HepG2 (cell line): ENCODE measurements at places on chromosomes 5 and 9. TPM values are rescaled to one million over a fixed set of nuclear protein-coding genes. Genes with fewer than 3 reads are reported as not detected.

DNA sequence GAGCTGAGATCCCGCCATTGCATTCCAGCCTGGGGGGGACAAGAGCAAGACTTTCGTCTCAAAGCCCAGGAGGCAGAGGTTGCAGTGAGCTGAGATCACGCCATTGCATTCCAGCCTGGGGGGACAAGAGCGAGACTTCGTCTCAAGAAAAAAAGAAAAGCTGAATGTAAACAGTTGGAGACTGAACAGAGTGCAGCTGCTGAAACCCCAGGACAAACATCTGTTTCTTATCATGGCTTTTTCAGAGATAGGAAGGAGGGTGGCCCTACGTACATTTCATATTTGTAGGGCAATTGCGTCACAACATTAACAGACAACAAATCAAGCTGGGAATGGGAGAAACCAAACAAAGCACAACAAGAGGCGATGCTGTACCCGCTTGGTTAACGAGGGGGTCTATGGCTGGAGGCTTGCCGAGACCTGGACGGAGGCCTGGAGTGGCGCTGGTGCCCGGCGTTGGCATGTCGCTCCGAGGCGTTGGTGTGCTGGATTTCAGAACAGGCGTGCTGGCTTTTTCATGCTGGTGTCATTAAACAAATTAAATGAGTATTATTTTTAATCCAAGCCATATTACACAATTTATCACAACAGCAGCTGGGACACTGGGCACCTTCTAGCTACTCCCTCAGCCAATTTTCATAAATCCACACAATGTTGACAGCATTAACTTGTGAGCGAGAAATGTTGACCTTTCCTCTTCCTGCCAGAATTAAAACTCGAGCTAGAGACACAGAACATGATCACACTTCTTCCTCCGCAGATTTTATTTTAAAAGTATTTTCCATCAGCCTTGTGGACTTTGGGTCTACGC is 76.1 kb downstream of the TLE1 start:
- no peak for DNase-seq
- no peaks in the 10 kb centered on the region for H3K27me3 ChIP-seq
- H3K27ac ChIP-seq, result no peak overlapping the region
- no peak overlapping the region for H3K4me3 ChIP-seq
- peaks cover 70% of the 10 kb centered on the region for H3K36me3 ChIP-seq
- peaks cover 63% of the 10 kb centered on the region for H3K4me1 ChIP-seq

GRCh38 chr9:124054582-124055227 is 43.1 kb downstream of the LHX2 start:
- no peak overlapping the region for H3K27ac ChIP-seq
- no peak overlapping the region for H3K4me3 ChIP-seq
- peaks cover 17% of the 10 kb centered on the region; the same call in 2 of the 3 replicates for H3K27me3 ChIP-seq
- no peaks in the 10 kb centered on the region for H3K4me1 ChIP-seq
- H3K36me3 ChIP-seq, result no peaks in the 10 kb centered on the region
- DNase-seq, result peak; percentile 26

- peaks cover 13% of the 10 kb centered on the region for H3K4me1 ChIP-seq
- no peak for DNase-seq
- no peak overlapping the region for H3K4me3 ChIP-seq
- H3K27me3 ChIP-seq, result no peaks in the 10 kb centered on the region
Measured at GRCh38 chr5:176956756-176957155, 49.8 kb downstream of the UIMC1 start.

DNA sequence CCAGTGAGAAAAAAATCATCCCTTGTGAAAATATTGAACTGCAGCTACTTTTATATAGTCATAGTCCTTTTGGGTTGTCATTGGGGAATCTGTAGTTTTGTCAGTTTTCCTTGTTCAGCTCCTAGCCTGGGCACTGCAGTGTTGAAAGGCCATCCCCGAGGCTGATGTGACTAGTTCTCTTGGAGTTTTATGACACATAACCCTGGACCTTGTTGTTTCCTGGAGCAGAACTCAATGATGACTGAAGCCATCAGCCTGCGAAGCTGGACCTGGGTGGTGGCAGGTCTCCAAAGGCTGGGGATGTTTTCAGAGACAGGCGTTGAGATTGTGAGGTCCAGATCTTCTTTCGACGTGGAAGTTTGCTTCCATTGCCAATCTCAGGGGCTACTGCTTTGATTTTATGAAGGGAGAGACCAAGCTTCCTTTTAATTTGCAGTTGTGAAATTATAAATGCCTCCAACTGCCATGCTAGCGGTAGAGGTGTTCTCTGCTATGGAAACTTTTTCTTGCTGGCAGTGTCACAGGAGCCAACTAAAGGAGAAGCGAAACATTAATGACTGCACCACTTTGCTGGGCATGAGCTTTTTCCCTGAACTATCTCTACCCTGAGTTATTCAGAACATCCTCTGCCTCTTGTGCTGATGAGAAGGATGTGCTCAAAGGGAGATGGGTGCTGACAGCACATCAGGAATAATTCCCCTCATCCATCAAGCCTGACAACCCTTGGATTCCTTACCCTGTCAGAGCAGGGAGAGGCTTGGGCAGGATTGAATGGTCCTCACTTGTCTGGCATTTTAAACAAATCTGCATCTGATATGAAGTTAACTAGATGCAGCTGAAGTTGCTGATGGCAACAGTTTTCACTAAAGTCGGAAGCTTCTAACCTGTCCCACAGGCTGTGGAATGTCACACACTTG is 209.6 kb downstream of the MAST4 start:
- no peak for DNase-seq
- no peaks in the 10 kb centered on the region for H3K36me3 ChIP-seq
- no peak overlapping the region for H3K4me3 ChIP-seq
- H3K4me1 ChIP-seq, result no peaks in the 10 kb centered on the region

DNA sequence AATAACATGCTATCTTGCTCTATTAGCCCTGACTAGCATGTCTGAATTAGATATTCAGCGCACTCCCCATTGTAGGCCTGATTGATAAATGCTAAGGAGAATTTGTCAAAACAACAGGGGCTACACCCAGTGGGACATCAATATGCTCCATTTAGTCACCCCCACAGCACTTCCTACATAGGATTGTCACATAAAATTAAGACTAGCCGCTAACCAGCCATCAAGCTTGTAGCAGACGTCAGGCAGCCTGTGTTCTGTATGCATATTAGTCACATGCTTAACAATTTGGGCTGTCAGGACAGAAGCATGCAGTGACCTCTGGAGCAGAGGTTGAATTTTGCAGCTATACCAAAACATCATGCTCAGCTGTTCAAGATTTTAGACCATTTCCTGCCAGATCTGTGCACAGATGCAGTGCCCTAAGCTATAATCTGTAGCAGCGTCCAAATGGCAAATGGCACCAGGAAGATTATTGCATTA is 197.4 kb upstream of the ISL1 start:
- DNase-seq, result no peak
- H3K4me1 ChIP-seq, result no peaks in the 10 kb centered on the region
- no peak overlapping the region for H3K4me3 ChIP-seq
- H3K36me3 ChIP-seq, result no peaks in the 10 kb centered on the region
- H3K27ac ChIP-seq, result no peak overlapping the region
- H3K27me3 ChIP-seq, result no peaks in the 10 kb centered on the region

- no peak overlapping the region for H3K4me3 ChIP-seq
- no peak overlapping the region for H3K27ac ChIP-seq
- H3K27me3 ChIP-seq, result no peaks in the 10 kb centered on the region
- H3K4me1 ChIP-seq, result no peaks in the 10 kb centered on the region
Measured at GRCh38 chr5:11139217-11139865, 378.3 kb upstream of the DAP start.

DNA sequence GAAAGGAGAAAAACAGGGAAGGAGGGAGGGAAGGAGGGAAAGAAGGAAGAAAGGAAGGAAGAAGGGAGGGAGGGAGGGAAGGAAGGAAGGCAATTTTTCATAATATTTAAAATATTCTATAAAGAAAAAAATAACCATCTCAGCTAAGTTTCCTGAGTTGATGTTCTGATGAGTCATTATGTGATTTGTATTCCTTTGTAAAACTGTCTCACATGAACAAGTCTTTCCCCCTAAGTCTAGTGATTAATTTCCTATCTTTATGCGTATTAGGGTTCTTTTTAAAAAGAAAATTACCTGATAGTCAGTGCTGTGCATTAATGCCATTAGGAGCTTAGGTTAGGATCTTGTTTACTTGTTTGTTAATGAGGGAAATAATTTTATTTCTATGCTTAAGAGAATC is 94.1 kb downstream of the RASEF start:
- H3K4me1 ChIP-seq, result no peaks in the 10 kb centered on the region
- H3K4me3 ChIP-seq, result no peak overlapping the region
- no peaks in the 10 kb centered on the region for H3K36me3 ChIP-seq
- H3K27me3 ChIP-seq, result no peaks in the 10 kb centered on the region
- DNase-seq, result no peak

GRCh38 chr5:145978708-145979107 is 42.3 kb downstream of the SH3RF2 start:
- H3K4me3 ChIP-seq, result peak overlapping the region; percentile 29; the same call in 1 of the 2 replicates
- H3K4me1 ChIP-seq, result peaks cover 92% of the 10 kb centered on the region
- no peaks in the 10 kb centered on the region for H3K36me3 ChIP-seq
- DNase-seq, result no peak

GRCh38 chr5:10503997-10504793 is 59.7 kb upstream of the ANKRD33B start:
- peaks cover 17% of the 10 kb centered on the region for H3K4me1 ChIP-seq
- no peak overlapping the region for H3K4me3 ChIP-seq
- DNase-seq, result peak; percentile 41

GRCh38 chr5:167898361-167899042 is 392.9 kb upstream of the WWC1 start:
- H3K36me3 ChIP-seq, result no peaks in the 10 kb centered on the region
- no peak overlapping the region for H3K4me3 ChIP-seq
- H3K27me3 ChIP-seq, result no peaks in the 10 kb centered on the region

DNA sequence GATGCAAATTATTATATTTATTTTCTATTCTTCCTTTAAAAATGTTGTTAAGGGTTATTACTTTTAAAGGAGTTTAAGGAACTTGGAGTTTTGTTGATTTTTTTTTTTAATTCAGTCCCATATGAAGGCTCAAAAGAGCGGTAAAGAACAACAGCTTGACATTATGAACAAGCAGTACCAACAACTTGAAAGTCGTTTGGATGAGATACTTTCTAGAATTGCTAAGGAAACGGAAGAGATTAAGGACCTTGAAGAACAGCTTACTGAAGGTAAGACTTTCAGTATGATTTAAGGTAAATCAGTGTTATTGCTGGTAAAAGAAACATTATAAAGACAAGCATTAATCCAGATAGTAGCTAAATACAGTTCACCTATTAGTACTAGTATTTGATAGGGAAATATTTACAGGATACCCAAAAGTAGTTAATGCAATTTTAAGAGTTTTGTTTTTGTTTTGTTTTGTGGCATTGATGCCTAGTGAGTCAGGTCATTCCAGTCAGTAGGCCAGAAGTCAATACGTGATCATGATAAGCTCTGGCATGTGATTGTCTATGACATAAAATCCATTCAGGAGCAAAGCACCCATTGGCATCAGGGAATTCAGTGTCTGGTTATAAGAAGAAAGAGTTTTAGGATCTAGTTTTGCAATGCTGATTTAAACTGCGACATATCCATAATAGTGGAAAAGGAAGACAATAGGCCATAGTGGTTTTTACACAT is 49.2 kb downstream of the CNTRL start:
- no peaks in the 10 kb centered on the region for H3K27me3 ChIP-seq
- H3K27ac ChIP-seq, result no peak overlapping the region
- H3K4me1 ChIP-seq, result peaks cover 11% of the 10 kb centered on the region
- no peak overlapping the region for H3K4me3 ChIP-seq
- no peak for DNase-seq

DNA sequence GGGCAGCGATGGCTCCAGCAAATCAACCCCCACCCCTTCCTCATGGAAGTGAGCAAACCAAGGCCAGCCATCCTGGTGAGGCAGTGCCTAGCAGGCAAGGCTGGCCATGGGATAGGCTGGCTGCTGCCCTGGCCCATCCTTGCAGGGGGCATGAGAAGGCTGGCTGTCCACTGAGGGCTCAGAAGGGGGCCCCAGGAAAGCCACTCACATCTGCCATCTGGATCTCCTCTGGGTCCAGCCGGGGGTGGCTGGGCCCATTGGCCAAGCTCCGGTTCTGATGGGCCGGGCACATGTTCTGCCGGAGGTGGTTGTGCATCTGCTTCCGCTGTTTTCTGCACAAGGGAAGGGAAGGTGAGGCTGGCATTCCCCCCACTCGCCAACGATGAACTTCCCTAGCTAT is 57.1 kb downstream of the PSD2 start:
- H3K4me1 ChIP-seq, result no peaks in the 10 kb centered on the region
- H3K27me3 ChIP-seq, result peaks cover 2% of the 10 kb centered on the region; the same call in 1 of the 2 replicates
- no peak for DNase-seq

DNA sequence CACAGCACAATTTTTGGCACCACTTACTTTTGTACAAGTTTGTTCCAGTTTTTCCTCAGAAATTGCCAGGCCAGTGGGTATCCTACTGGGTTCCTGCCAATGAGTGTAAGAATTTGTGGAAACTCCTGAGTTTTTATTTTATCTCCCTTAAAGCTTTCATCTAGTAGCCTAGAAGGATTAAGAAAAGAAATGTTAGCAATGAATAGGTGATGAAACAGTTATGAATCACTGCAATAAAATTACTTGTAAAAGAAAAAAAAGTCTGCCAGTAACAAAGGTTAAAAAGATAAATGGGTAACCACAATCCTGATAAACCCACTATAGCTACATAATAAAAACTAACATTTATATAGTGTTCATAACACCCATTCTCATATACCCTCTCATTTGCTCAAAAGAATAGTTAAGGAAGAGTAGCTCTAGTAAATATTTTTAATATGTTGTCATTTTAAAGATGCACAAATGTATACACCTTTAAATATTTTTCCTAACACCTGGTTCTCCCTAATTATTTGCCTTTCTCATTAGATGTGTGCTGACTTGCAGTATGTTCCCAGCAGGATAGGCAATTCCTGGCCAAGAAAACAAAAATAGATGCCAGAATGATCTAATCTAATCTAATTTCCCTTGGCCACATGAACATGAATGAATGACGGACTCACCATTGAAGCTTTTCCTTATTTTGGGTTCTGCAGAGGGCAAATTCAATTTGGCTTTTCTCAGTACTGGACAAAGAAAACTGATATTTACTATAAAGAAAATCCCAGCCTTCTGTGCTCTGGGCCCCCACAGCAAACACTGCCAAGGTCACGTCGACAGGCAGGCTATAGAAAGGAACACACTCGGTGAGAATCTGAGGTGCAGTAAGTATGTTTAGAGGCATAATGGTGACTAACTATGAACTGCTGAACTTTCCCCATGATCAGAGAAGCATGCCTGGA is 26.4 kb downstream of the ERAP1 start:
- H3K27me3 ChIP-seq, result no peaks in the 10 kb centered on the region
- peak; percentile 39 for DNase-seq
- H3K4me3 ChIP-seq, result no peak overlapping the region
- H3K4me1 ChIP-seq, result peaks cover 17% of the 10 kb centered on the region
- peak overlapping the region; percentile 47 for H3K27ac ChIP-seq
- peaks cover 4% of the 10 kb centered on the region for H3K36me3 ChIP-seq

GRCh38 chr9:130177898-130178805 is 5.9 kb downstream of the NCS1 start:
- H3K27ac ChIP-seq, result no peak overlapping the region
- no peak overlapping the region for H3K4me3 ChIP-seq
- no peak for DNase-seq
- no peaks in the 10 kb centered on the region for H3K36me3 ChIP-seq
- peaks cover 11% of the 10 kb centered on the region for H3K4me1 ChIP-seq

ARHGEF28 gene
- total RNA-seq, result 34.1 and 36.7 TPM in 2 replicates

C5orf52 gene
- not detected in 2 replicates for total RNA-seq

SREK1 gene
- total RNA-seq, result 46.5 and 90.9 TPM in 2 replicates

KIF4B gene
- total RNA-seq, result 0.04 and 0.11 TPM in 2 replicates

FAM120AOS gene
- total RNA-seq, result 32.0 and 34.6 TPM in 2 replicates

ABCA2 gene
- total RNA-seq, result 0.72 and 2.9 TPM in 2 replicates

AFF4 gene
- total RNA-seq, result 22.1 and 30.5 TPM in 2 replicates

BASP1 gene
- total RNA-seq, result not detected in 2 replicates

STOM gene
- total RNA-seq, result 26.0 and 43.6 TPM in 2 replicates

CD14 gene
- 0.70 and 1.7 TPM in 2 replicates for total RNA-seq

C9orf153 gene
- total RNA-seq, result 0.44 TPM in 1 of 2 replicates, not detected in the other

TBC1D13 gene
- total RNA-seq, result 17.9 and 18.4 TPM in 2 replicates
